ENCODE measurements at places on chromosomes 6 and 20.

DNA sequence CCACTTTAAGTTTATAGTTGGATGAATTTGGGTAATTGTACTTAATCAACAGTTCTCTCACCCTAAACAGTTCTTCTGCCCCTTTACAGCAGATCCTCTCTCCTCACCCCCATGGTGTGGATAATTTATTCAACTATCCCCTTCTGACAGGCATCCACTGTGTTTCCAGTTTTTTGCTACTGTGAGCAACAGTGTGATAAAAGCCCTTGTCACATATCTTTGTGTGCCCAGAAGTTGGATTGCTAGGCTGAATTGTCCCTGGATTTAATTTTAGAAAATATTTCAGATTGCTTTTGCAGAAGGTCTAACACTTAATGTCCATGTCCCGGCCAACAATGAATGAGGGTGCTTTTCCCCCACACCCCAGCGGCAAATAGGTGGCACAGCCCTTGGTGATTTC, 30.5 kb upstream of the SCUBE3 start:
- DNase-seq: no peak

DNA sequence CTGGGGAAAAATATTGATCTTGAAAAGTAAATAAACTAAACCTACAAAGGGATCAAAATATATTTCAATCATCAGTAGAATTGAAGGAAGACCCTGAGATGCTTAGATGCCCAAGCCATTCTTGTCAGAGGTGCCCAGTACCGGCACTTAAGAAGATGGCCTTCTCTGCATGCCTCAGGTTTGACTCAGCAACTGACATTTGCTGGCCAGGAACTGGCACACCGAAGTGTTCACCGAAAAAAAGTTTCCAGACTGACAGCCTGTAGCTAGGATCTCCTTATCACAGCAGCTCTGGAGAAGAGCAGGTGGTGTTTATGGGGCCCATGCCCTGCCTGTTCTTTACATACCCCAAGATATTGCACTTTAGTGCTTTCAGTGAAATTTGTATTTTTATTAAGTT, 203.2 kb downstream of the MOXD1 start:
- no peak for DNase-seq

DNA sequence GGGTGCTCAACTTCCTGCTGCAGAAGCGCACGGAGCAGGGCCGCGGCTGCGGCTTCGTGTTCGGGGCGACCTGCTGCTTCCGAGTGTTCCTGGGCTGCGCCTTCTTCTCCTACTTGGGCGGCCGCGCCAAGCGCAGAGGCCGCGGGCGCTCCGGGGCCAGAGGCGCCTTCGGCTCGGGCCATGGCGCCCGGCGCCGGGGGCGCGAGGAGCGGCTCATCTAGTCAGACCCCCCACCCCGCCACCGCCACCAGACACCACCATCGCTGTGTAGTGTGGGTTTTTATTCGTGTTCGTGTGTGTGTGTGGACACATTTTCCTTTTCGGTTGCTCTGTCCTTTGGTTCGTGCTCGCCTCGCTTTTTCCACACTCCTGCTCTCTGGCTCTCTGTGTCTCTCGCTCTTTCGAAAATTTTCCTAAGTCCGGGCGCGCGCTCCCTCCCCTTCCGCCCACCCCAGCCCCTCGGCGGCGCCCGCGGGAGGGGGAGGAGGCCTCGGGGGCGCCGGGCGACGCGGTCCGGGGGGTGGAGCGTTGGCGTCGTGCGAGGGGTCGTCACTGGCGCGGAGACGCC, 38.1 kb downstream of the GNAS start:
- DNase-seq: no peak

DNA sequence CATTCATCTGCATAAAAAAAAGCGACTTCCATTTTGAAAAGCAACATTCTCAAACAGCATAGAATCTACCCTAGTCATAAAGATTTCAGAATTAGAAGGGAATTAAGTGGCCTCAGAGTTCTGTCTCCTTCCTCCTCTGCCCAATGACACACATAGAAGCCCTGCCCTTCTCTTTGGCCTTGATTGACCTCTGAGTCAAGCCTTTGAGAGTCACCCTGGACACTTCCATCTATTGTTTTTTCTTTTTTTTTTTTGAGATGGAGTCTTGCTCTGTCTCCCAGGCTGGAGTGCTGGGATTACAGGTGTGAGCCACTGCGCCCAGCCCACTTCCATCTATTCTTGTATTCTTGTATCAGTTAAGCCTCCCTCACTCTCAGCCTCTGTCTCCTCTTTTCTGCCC, 44.8 kb upstream of the CTNNBL1 start:
- DNase-seq: no peak

GRCh38 chr20:10578607-10579006, 95.2 kb downstream of the JAG1 start:
- no peak for DNase-seq

GRCh38 chr6:125300992-125301434, 754 bp downstream of the HDDC2 start:
- DNase-seq: no peak

DNA sequence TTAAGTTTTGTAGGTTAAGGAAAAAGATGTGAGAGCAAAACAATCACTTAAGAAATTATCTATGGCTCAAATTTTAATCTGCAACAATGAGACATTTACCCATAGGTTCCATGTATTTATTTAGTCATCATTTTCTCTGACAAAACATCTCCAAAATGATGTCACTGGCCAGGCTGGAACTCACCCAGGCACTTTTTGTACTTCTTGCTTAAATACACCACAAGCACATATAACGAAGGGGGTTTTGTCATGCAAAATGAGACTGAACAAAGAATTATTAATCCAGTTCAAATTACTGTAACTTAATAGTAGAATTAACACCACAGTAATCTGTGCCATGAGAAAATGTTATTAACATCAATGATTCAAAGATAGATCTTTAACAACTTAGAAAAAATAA, 200.5 kb downstream of the PTPRK start:
- DNase-seq: no peak

GRCh38 chr6:74280130-74280692, 584.2 kb downstream of the CD109 start:
- no peak for DNase-seq

DNA sequence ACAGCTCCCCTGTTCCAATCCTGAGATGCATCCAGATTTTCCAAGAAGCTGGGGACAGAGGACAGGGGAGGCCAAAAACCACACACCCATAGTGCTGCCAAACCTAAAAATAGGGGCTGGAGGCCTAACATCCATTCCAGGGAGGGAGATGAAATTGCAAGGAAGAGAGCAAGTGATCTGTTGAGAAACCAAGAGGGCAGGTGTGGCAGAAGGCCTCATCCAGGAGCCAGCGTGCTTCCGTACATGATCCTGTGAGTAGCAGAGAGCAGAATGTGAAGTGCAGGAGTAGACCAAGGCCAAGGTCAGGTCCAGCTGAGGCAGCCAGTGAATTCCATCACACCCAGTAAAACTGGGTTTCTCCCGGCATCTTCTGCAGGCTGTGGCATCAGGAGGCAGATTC, 167.7 kb upstream of the RIN2 start:
- DNase-seq: no peak

DNA sequence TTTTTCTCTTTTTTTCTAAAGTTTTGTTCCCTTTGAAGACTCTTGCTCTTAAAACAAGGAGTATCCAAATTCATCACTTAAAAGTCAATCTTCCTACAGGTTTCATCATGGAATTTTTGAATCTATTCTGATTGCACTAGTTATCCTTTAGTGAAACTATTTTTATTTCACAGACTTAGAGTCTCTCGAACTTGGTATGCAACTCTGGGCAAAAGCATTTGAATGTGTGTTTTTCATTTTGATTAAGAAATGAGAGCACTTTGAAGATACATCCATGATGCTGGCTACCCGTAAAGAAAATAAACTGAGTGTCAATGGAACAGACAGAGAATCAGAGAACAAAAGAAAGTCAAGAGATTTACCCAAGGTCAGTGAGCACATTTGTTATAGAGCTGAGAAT, 586.5 kb downstream of the EPM2A start:
- DNase-seq: no peak

GRCh38 chr20:42609618-42610017, 580.1 kb downstream of the PTPRT start:
- DNase-seq: no peak

- DNase-seq: no peak
Measured at GRCh38 chr6:136566007-136566487, 15.8 kb upstream of the MAP7 start.

DNA sequence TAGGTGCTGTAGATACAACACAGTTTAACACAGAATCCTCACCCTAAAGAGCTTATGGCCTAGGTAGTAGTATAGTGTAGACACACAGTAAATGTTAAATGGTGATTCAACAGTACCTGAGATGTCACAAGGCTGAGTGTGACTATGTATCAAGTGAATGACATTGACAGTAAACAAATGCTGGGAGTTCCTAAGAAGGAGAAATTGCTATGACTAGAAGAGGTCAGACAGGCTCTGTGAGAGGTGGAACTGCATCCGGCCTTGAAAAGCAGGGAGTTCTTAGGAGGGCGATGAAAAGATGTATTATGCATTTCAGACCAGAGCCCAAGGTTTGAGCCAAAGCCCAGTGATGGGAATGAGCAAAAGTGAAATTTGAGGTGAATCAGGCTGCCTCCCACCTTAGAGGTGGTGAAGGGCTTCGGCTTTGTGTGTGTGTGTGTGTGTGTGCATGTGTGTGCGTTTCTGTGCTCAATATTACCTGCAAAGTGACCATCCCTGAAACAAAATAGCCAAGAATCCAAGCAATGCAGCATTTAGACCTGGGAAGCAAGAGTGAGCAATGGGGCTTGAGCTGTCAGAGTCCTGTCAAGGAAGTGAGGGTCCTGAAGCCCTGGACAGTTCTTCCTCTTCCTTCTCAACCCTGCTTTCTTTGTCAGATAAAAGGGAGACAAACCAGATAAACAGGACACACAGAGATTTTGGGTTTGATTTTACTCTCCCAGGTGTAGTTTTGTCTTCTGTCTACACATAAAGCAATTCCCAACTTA, 32.3 kb upstream of the CITED2 start:
- no peak for DNase-seq

DNA sequence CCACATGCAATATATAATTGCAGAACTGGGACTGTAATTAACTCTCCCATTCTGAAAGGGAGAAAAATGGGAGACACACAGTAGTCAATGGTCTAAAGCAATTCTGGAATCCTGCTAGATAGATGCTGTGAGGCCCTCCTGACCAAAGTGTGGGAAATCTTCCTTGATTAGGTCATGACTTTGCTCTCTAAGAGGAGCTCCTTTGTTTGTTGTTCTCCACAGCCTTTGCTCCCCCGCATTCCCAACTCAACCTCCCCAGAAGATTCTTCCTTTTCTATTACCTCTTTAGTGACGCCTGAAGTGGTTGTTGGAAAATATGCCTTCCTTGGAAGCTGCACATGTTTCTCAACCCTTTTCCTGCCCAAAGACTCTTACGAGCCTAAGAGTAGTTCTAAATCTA, 28.8 kb upstream of the LIN28B start:
- DNase-seq: no peak

DNA sequence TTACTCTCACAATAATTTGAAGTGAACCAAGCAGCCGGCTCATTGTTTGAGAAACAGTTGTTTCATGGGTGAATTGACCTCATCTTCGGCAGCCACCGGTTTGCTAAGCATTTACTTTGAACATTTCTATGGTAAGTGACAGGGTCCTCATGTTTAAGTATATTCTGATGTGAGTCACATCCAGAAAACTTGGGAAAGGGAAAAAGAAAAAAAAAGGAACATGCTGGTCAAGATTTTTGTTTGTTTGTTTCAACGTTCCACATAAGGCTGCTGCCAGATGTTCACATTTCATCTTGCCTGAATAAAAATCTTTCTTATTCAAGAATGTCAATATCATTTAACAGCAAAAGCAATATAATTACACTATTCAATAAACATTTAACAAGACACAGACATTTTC, 55.0 kb upstream of the EXOC2 start:
- DNase-seq: no peak

GRCh38 chr20:23331450-23332350, 18.9 kb upstream of the NXT1 start:
- DNase-seq: no peak

GRCh38 chr6:82521369-82521768, 157.8 kb downstream of the TPBG start:
- DNase-seq: no peak

GRCh38 chr6:107656883-107657282, 167.0 kb downstream of the SOBP start:
- DNase-seq: no peak

DNA sequence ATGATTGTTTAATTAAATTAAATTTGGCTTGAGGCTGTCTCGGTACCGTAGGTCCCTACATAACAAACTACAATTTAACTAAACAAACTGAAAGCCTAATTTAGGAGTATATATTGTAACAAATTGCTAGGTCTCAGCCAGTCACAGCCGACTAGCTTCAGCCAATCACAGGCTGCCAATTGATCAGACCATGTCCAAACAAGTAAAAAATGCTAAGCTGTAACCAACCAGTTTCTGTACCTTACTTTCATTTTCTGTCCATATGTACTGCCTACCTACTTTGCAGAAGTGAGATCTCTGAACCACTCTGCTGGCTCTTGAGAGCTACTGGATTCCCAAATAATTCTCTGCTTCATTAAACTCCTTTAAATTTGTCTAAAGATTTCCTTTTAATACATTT, 648.0 kb upstream of the GJE1 start:
- peak; percentile 9 for DNase-seq

DNA sequence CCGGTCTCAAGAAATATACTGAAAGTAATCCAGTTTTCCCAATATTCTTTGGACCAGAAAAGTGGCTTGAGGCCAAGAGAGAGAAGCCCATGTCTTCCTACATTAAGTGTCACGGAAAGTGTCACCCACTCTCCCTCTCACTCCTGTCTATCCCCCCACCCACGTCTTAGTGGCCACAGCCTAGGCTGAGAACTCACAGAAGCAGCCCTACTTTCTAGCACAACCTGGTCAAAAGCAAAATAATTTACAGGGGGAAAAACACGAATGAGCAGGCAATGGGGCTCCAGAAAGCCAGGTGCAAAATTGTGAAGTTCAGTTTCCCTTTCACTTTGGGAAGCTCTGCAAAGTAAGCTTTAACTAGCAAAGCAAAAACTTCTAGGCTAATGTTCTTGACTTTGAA, 118.0 kb downstream of the OPRM1 start:
- DNase-seq: no peak

DNA sequence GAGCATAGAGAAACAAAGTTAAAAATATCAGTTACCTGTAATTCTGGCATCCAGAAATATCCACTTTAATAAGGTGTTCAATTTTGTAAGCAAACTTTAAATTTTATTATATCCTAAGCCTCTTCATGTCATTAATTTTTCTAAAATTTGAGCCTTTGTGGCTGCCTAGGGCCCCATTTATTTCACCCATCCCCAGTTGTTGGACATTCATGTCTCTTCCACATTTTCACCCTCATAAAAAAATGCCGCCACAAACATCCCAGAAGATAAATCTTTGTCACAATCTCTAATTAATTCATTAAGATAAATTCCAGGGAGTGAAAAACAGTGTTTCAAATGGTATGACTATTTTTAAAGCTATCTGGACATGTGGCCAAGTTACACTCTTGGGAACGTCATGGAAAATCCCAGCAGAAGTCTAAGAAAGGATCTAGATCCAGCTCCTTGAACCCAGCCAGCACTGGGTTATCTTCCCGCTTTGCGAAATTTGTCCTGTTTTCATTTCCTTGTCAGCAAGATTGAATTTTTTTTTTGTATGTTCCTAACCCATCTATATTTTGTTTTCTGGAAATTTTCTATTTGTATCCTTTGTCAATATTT, 97.2 kb downstream of the TMEM242 start:
- no peak for DNase-seq
